ENCODE measurements at places on chromosomes 7 and 10.

DNA sequence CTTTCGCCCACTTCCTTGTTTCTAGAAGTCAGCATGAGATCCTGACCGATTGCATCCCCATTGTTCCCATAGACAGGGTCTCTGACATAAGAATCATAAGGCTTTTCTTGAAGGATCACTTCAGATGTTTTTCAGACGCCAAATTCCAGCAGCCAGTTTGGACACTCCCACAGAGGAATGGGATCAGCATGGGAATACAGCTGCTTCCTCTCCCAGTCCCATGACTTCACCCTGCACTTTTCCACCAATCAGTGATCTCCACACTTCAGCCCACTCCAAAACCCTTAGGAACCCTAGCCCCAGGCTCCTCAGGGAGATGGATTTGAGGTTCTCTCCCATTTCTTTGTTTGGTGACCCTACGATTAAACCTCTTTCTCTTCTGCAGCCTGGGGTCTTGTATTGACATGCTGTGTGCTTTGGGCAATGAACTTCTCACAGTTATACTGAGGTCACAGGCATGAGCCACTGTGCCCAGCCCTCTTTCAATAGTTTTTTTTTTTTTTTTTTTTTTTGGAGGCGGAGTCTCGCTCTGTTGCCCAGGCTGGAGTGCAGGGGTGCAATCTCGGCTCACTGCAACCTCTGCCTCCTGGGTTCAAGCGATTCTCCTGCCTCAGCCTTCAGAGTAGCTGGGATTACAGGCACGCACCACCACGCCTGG, 52.8 kb upstream of the CHST3 start:
- DNase-seq, result no peak

DNA sequence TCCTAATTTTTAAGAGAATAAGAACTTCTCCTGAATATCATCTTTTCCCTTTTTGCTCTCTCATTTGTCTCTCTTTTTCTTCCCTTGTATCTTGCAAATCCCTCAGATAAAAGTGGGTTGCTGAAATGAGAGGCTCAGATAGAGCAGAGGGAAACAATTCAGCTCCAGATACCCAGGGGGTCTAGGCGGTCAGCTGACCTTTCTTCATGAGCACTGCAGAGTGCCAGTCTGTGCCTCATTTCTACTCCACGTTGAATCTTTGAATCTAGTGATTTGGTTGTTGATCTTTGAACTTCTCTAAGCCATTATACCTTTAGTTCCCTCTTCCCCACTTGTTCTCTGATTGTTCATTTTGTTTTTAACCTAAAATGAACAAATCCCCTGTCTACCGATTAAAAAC, 572.6 kb downstream of the PTPRN2 start:
- DNase-seq, result no peak

GRCh38 chr10:22339761-22340328, 5.5 kb upstream of the SPAG6 start:
- no peak for DNase-seq

DNA sequence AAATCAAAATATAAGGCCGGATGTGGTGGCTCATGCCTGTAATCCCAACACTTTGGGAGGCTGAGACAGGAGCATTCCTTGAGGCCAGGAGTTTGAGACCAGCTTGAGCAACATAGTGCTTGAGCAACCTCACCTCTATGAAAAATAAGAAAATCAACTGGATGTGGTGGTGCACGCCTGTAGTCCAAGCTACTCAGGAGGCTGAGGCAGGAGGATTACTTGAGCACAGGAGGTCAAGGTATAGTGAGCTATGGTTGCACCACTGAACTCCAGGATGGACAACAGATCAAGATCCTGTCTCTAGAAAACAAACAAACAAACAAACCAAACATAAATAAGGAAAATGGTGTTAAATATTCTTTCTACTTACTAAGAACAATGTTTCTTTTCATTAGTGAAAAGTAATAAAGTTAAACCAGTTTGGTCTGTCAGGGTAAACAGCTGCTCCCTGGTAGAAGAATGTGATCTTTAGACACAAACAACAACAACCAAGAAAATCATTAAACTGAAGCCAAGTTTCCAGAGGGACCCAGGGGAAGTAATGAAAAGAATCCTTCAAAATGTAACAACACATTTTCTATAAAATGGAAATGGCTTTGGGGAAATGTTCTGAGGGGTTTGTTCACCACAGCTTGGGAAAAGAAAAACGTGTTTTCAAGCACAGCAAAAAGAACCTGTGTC, 17.5 kb upstream of the BAG3 start:
- no peak for DNase-seq

Data from stimulated activated CD8-positive, alpha-beta memory T cell treated with anti-CD3 and anti-CD28 coated beads, Interleukin-7, amount 100 ng/mL, for 1 hour (primary cell).